ENCODE measurements at places on chromosomes 11 and 22. TPM values are rescaled to one million over a fixed set of nuclear protein-coding genes. Genes with fewer than 3 reads are reported as not detected.

GRCh38 chr11:69212798-69213110, 57.0 kb downstream of the SMIM38 start:
- H3K4me1 ChIP-seq = no peaks in the 10 kb centered on the region
- no peak overlapping the region for H3K4me3 ChIP-seq
- H3K27me3 ChIP-seq = no peaks in the 10 kb centered on the region

DNA sequence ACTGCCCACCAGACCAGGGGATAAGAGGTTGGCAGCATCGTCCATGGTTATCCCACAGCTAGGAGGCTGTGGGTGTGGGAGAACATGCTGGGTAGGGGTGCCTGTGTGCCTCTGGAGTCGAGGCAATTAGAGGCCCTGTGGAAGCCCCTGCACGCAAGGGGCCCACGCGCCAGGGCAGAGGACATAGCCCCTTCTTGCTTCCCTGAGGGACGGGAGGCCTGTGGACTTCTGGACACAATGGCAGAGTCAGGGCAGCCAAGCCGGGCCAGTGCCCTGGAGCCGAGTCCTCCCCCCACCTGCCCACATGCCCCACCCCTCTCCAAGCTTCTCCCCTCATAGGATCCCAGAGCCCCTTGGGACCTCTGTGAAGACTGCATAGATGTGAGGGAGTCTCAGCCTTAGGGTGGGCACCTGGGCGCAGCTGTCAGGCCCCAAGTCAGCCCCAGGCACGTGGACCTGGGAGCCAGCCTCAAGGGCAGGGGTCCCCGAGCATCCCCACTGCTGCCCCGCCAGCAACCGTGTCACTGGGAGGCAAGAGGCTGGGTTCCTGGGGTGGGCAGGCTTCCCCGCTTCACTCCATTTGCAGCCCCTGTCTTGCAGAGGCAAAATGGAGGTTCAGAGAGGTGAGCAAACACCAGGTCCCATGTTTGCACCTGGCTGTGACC, 52.4 kb downstream of the CDKN1C start:
- no peak for DNase-seq
- H3K4me1 ChIP-seq = peaks cover 7% of the 10 kb centered on the region
- no peak overlapping the region for H3K27ac ChIP-seq
- no peaks in the 10 kb centered on the region for H3K27me3 ChIP-seq

C1QTNF5 gene
- 4.0 TPM for total RNA-seq

CHST1 gene
- 5.5 TPM for total RNA-seq

FOLH1 gene
- total RNA-seq = not detected

ROBO4 gene
- total RNA-seq = 18.3 TPM

XKR3 gene
- total RNA-seq = not detected

POGLUT3 gene
- 2.5 TPM for total RNA-seq

SCARF2 gene
- total RNA-seq = 4.0 TPM

Data from gastrocnemius medialis (tissue), 4 donors.